ENCODE measurements at places on chromosomes 2 and 18.

DNA sequence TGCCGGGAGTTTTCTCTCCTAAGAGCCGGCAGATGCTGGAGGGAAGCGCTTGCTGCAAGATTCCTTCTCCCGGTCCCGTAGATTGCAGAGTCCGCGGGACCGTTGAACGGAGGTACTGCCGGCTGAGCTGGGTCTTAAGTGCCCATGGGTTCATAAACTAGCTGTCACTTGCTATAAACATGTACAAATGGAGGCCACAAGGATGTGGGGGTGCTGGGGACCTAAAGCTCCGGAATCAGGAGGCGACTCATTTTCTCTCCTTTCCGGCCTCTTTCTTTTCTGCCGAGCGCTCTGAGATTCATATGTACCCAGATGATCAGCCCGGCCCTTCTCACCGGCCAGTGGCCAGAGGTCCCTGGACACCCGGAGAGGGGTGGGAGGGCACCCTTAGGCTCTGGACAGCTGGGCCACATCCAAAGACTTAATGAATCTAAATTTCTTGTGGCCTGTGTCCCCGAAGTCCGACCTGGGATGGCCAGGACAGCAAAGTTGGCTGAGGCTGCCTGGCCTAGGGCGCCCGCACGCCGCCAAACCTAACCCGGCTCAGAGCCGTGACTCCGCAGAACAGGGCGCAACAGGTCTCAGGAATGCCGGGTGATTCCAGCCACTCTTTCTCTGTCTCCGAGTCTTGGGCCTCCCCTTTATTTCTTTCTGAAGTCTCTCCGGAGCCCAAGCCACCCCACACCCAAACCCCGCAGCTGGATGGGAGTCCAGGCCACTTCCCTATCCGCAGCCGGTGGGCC, 2.4 kb upstream of the PAX3 start:
- DNase-seq: no peak

GRCh38 chr2:8138923-8139667, 542.8 kb upstream of the ID2 start:
- peak; percentile 57 for DNase-seq

GRCh38 chr18:12007063-12007462, 25.8 kb downstream of the IMPA2 start:
- no peak for DNase-seq

GRCh38 chr18:75111760-75112159, 97.2 kb downstream of the PTGR3 start:
- DNase-seq: no peak

- no peak for DNase-seq
These were observed 171.0 kb downstream of the DNER start for GRCh38 chr2:229543176-229543873.

- DNase-seq: no peak
These were observed 574.8 kb downstream of the LRP1B start for GRCh38 chr2:141555876-141556470.

- no peak for DNase-seq
These were observed 332.0 kb downstream of the SLC4A3 start for GRCh38 chr2:219959471-219959870.

DNA sequence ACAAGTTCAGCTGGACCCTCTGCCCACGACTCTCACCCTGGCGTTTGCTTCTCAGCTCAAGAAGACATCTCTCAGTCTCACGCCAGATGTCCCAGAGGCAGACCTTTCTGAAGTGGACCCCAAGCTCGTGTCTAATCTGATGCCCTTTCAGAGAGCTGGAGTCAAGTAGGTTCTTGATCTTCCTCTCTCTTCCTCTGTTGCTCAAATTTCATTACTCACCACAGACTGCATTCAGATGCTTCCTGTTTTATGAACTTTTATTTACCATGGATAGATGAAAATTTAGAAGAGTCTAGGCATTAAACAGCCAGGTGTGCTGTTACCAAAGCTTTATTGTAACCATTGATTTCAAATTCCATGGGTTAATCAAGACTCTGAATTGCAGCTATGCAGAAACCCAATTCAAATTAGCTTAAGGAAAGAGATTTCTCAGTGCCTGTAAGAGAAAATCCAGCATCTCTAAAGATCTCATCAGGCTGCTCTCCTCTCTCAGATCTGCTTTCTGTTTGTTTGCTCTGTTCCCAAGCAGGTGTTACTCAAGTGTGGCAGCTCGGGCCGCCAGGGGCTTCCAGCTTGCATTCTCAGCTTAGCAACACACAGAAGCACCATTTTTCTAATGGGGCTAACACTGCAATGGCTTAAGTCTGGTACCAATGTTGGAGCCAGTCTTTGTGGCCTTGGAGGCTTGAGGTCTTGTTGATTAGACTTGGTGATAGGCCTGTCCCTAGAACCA, 16.5 kb downstream of the SMARCAL1 start:
- DNase-seq: no peak

DNA sequence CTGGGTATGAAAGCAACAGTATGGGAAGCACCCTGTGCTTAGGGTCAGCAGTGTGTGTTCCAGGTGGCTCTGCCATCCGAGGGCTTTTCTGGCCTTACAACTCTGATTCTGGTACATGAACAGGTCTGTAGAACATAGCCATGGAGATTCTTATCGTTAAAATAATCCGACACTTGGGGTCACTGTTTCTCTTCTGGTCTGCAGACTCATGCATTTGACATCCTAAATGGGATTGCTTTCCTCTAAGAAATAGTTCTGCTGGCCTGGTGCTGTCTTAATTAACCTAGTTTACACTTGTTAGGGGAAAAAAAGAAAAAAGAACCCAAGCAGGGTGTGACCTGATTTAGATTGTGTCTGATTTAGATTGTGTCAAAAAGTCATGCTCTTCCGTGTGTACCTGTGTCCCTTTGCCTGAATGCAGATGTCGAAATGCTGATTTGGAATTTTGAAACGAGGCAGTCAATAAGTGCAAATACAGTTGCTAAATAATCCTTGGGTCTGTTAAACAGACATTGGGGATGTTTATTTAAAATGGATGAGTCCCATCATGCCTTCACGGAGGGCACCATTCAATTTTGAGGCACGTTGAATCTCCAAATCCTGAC, 59.6 kb downstream of the TRPM8 start:
- no peak for DNase-seq

- no peak for DNase-seq
These were observed 1211.9 kb upstream of the NXPH2 start for GRCh38 chr2:139992078-139992477.

DNA sequence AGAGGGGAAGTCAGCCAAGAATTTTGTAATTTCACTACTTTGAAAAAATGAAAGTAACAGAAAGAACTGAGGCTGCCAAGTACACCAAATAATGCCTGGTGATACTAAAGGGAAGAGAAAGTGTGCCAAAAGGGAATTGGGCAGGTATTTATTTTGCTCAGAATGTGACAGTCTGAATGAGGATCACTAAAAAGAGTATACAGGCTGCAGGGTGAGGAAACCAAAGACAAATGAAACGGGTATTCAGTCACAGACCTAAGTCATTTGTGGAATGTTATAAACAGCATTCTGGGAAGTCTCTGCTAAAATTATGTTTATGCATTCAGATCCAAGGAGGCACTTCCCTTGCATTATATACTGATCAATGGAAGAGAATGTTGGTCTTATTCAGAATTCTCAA, 418.6 kb upstream of the SLC39A10 start:
- DNase-seq: no peak

DNA sequence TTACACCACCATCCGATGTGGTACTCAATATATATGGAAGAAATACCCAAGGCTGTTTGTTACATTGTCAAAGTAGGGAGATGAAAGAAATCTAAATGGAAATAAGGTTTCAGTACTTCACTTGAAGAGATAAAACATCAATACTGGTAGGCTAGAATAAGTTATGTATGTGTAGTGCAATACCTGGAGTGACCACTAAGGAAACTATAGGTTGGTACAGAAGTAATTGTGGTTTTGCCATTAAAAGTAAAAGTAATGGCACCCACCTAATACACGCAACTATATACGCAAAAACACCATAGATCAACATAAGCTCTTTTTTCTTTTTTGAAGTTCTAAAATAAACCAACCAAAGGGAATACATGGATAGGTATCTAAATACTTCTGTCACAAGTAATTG, 143.2 kb upstream of the KYNU start:
- no peak for DNase-seq

GRCh38 chr2:154740361-154740760, 41.9 kb downstream of the KCNJ3 start:
- DNase-seq: no peak

- no peak for DNase-seq
These were observed 678 bp upstream of the ZNF24 start for GRCh38 chr18:35344736-35345459.

- no peak for DNase-seq
These were observed 10.8 kb downstream of the DSG2 start for GRCh38 chr18:31508781-31509180.

GRCh38 chr2:100408104-100408503, 9.4 kb downstream of the CHST10 start:
- DNase-seq: no peak

DNA sequence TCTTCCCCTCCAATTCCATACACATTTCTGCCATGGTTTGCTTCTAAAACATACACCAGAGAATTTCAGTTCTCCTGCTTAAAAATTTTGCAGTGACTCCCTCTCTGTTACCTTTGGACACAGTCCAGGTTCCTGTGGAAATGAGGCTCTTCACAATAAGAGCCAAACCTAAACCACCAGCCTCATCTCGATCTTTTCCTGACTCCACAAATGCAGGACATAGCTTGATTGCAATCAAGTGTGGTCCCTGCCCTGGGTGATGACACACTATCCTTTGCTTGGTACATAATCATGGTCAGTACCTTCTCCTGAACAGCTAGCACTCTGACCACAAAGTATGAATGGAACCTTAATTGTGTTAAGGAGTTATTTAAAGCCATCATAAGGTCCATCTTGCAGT, 134.9 kb upstream of the CHAC2 start:
- DNase-seq: peak; percentile 72

DNA sequence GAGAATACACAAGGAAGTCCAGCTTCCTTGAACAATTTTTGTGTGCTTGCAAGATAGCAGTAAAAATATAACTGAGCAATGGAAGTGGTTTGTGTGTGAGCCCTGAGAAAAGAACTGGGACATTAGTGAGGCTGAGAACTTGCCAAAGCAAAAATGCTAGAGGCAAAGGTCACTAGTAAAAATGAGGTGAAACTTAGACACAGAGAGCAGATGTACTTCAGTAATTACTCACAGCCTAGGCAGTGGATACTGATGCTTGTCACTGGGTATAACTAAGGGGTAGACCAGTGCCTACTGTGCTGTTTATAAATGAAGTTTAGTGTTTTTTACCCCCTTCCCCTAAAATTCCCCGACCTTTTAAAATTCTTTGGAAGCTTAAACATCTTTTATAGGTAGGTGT, 450.1 kb downstream of the LPIN1 start:
- no peak for DNase-seq

DNA sequence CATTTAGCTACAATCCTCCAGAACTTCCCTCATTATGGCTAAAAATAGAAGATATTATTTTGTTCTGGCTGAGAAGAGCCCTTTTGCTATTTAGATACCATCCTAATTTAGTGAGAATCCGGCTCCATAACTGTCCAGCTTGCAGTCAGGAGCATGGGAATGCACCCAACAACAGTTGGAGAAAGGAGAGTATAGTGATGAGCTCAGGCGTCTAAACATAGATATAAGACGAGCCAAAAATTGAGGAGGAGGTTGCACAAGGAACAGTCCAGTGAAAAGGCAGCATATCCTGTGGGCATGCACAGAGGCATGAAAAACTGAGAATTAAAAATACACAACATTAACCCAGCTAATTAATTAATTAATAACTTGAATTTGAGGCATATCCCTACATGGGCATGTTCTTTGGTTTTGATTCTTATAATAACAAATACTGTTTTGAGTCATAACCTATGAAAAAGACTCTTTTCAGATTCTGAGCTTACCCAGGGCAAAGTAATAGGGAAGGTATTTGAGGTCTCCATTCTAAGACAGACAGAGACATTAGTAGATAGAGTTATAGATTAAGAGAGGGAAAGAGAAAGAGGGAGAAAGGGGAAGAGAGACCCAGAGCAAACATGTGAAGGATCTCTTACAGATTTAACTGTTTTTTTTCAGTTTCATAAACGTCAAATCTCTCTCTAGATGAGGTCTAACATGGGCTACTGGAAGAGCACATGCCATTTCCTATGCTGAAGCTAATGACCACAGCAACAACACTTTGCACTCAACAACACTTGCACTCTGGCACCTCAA, 311.2 kb downstream of the OSR1 start:
- DNase-seq: no peak

DNA sequence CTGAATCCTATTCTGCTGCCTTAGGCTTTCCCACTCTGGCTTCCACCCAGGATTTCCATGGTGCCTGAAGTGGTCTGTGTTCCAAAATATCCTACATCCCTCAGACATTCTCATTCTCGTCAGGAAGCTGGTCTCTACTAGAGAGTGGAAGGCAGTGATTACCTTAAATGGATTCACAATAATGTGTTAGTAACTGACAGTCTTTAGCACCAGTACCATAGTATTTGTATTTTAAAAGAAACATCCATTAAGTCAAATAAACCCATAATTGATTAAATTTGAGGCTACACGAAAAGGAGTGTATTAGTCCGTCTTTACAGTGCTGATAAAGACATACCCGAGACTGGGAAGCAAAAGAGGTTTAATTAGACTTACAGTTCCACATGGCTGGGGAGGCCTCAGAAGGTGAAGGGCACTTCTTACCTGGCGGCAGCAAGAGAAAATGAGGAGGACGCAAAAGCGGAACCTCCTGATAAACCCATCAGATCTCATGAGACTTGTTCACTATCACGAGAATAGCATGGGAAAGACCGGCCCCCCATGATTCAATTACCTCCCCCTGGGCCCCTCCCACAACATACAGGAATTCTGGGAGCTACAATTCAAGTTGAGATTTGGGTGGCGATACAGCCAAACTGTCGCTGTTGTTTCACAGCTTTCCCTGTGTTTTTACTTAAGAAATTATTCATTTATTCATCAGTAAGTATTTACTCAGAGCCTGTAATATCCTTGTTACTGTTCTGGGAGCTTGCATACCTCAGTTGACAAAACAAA, 306.5 kb downstream of the STK39 start:
- DNase-seq: no peak

DNA sequence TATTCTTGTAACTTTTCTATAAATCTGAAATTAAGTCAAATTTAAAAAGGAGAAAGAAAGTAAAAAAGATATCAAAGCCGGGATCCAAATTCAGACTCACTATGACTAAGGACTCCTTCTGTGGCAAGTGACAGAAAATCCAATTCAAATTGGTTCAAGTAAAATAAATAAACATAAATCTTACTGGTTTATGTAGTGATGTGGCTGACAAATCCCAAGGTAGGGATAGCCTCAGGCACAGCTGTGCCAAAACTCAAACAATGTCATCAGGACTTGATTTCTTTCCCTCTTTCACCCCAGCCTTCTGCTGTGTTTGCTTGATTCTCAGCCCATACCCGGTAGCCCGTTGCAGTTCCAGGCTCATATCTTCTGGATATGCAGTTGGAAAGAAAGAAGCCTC, 284.6 kb downstream of the SP3 start:
- DNase-seq: no peak

GRCh38 chr2:111156529-111156928, 35.8 kb downstream of the BCL2L11 start:
- no peak for DNase-seq

GRCh38 chr2:61378281-61378680, 92.6 kb downstream of the USP34 start:
- no peak for DNase-seq

GRCh38 chr2:505941-506340, 171.3 kb downstream of the TMEM18 start:
- DNase-seq: no peak
